Umbilical cord (tissue), 2 donors: ENCODE measurements at places on chromosomes 4 and X. TPM values are rescaled to one million over a fixed set of nuclear protein-coding genes. Genes with fewer than 3 reads are reported as not detected.

DNA sequence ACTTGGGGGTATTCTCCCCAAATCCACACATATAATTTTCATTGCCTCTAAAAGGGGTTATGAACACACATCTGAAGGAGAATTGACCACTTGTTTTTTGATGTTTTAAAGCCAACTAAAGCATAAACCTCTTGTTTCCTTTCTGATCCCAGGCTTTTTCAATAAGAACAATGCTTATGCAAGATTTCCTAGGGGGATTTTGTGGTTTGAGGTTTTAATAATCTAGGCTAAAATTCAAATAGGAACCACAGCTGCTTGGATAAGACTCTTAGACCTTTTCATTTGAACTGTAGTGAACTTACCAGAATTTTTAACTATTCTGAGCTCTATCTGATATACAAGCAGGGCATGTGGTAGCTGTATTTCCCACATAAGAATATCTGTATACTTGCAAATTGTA lies 651.1 kb downstream of the ANKRD50 start:
- peak; percentile 84 for DNase-seq

The BCORL1 gene
- 1.4 TPM for total RNA-seq

The USP17L19 gene
- not detected for total RNA-seq

DNA sequence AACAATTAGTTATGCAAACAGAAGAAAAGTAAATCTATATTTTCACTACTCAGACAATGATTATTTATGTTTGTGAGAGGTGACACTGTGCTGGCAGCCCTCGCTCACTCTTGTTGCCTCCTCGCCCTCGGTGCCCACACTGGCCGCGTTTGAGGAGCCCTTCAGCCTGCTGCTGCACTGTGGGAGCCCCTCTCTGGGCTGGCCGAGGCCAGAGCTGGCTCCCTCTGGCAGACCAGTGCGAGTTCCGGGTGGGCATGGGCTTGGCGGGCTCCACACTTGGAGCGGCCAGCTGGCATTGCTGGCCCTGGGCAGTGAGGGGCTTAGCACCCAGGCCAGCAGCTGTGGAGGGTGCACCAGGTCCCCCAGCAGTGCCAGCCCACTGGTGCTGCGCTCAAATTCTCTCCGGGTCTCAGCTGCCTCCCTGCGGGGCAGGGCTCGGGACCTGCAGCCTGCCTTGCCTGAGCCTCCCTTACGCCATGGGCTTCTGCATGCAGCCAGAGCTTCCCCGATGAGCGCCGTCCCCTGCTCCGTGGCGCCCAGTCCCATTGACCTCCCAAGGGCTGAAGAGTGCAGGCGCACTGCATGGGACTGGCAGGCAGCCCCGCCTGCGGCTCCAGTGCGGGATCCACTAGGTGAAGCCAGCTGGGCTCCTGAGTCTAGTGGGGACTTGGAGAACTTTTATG lies 902.6 kb downstream of the PDHA2 start:
- DNase-seq, result no peak

The HSFX1 gene
- total RNA-seq, result 3.9 TPM

DNA sequence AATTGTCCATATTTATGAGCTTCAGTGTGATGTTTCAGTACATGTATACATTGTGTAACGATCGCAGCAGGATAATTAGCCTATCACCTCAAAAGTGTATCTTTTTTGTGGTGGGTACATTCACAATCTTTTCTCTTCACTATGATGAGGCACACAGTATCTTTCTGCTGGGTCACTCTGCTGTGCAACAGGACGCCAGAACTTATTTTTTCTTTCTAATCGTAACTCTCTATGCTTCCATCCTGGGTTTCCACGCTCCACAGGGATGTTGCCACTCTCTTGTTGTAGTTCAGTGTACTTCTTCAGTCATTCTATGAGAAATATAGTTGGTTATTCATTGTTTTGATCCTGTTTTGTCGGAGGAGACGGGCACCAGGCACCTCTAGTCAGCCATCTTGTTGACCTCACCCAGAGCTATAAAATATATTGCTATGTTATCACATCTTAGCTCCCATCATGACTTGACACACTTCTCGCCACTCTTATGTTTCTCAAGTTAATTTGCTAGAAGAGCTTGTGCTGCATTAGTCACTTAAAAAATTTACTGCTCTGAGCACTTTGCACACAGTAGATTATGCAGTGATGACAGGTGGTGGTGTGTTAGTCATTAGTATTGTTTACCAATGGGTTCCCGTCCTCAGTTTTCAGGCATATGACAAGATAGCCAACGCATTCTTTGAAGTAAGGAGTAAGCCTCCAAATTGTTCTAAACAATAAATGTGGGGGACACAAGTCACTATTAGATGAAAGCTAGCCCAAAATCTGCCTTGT lies 1002.7 kb upstream of the PCDH7 start:
- DNase-seq, result no peak

DNA sequence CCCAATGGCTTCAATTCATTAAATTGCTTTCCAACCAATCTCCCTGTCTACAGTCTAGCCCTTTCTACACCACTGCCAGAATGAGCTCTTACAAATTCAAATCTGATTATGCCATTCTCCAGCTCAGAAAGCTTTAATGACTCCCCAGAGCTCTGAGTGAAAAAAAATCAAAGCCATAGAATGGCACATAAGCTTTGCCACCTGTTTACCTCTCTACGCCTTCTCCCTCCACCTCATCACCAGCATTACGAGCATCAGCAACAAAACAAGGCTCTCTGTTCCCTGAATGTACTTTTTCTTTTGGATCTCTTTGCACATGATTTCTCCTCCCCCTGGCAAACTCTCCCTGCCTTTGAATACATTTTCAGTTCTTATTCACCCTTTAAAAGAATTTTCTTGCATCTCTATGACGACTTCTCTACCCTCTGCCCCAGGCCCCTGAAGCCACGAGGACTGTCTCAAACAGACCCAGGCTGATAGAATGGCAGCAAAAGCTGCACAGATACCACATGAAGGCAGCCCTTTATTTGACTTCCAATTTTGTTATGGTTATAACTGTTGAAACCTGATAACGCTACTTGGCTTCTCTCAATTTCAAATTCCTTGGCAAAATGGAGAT lies 516.0 kb downstream of the PCDH7 start:
- no peak for DNase-seq

DNA sequence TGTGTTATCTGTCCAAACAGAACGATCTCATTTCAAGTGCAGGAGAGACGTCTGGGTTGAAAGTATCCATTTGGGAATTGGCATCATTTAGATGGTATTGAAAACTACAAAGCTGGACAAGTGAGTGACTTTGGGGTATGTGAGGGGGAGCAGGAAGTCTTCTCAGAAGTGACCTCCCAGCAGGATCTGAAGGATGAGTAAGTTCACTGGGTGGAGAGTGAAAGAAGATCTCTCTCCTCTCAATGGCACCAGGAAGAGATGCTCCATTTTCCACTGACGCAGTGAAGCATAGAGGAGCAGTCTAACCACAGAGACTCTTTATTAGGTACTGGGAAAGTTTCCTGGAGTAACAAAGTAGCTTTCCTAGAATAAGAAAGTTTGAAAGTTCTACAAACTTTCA lies 161.0 kb downstream of the CPE start:
- DNase-seq, result no peak

The PRSS12 gene
- 203 TPM for total RNA-seq
